ENCODE measurements at places on chromosomes 7 and 10.

- DNase-seq: no peak
Observed at GRCh38 chr7:106019470-106019820, 56.4 kb downstream of the CDHR3 start.

- DNase-seq: no peak
Observed at GRCh38 chr10:51083356-51083853, 9.1 kb downstream of the PRKG1 start.

DNA sequence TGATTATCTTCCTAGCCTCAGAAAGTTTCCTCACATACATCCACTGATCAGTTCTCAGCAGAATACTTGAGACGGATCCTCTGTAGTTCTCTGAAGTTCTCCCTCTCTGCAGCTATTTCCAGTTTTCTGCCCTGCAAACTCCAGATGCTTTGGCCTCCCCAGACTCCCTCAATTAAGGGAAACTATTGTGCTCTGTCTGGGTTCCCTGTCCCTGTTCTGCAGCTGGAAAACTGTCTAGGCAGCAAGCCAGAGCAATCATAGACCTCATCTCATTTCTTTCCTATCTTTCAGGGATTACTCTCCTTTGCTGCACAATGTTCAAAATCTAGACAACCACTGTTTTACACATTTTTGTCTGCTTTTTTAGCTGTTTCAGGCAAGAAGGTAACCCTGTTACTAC, 9.2 kb downstream of the MICU1 start:
- DNase-seq: no peak

DNA sequence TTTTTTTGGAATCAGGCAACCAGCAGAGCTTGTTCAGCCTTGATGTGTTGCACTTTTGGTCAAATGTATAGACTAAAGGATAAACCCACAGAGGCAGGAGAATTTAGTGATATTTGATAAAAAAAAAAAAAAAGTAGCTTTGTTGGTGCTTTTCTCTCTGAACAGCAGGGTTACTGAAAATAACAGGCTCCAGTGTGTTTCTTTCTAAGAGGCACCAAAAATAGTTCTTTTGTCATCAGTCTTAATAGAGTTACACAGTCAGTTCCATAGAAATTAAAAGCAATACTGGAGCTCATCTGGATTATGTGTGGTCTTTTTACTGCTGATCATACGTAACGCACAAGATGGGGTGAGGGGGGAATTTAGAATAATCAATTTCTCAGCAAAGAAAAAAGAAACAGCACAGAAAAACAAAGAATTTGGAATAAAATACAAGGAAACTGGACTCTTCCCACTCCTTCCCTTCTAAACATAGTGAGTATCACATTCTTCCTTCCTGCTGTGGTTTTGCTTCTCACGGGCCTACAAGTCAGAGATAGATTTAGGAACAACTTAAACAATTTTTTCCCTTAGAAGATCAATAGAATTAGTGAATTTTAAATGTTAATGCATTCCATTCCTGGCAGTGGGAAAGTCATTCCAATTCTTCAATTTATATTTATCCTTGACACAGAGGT, 178.8 kb upstream of the AKR1E2 start:
- no peak for DNase-seq

GRCh38 chr7:95180-95862, 97.0 kb upstream of the FAM20C start:
- no peak for DNase-seq

DNA sequence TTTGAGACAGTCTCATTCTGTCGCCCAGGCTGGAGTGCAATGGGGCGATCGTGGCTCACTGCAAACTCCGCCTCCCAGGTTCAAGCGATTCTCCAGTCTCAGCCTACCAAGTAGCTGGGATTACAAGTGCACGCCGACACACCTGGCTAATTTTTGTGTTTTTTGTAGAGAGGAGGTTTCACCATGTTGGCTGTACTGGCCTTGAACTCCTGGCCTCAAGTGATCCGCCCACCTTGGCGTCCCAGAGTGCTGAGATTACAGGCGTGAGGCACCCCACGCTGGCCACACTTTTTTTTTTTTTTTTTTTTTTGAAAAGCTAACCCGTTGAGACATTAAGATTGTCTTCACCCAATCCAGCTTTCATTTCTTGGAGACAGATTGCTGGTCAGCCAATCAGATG, 2.1 kb downstream of the ZNF273 start:
- no peak for DNase-seq

GRCh38 chr7:33632840-33633525, 272.4 kb upstream of the BMPER start:
- DNase-seq: no peak

GRCh38 chr7:31687024-31687748, at the start of gene PPP1R17:
TSS of gene PPP1R17 (plus strand) at chr7:31687215. CDS start at chr7:31692442, 5,227 bp downstream.
- DNase-seq: no peak

GRCh38 chr7:112898432-112899290, 108.5 kb upstream of the TMEM168 start:
- DNase-seq: no peak
